ENCODE measurements at places on chromosomes 2 and 18.
A peak's percentile ranks its signal among the peaks of the same experiment; 100 is the strongest.

DNA sequence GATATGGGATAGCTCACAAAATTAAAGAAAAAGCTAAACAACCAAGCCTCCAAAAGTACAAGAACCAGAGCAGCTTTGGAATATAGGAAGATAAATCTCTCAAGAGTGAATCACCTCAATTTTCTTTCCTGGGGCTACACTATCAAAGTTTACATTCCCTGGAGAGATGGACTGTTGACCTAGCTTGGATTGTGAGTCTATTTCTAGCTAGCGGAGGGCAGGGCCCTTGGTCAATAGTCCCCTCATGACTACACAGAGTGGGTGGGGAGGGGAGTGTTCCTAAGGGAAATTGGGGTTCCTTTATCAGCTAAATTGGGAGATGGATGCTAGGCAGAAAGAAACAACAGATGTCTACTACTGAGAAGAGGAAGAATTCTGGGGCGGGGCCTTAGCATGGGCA is 29.9 kb upstream of the EIF2AK3 start:
- no peak for DNase-seq

DNA sequence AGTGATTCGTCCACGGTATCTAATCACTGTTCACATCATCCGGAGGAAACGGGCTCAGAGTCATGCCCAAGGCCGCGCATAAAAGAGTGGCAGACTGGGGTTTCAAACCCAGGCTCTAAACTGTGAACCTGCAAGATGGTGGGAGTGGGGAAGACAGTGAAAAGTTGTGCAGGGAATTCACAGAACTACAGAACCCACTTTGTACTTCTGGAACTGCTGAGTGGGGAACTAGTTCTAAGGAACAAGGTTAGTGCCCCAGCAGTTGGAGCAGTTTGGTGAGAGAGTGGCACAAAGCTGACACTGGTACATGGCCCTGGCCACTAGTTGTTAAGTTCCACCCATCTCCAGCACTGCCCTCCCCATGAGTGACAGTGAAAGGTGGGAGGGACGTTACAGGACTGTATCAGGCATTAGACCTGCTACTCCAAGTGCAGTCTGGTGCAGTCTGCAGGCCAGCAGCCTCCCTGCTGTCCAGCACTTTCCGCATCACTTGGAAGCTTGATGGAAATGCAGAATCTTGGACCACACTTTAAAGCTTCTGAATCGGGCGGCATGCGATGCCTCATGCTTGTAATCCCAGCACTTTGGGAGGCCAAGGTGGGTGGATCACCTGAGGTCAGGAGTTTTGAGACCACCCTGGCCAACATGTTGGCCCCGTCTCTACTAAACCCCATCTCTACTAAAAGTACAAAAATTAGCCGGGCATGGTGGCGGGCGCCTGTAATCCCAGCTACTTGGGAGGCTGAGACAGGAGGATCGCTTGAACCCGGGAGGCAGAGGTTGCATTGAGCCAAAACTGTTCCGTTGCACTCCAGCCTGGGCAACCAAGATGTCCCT is 47.3 kb downstream of the C2orf42 start:
- peak; percentile 20 for DNase-seq

DNA sequence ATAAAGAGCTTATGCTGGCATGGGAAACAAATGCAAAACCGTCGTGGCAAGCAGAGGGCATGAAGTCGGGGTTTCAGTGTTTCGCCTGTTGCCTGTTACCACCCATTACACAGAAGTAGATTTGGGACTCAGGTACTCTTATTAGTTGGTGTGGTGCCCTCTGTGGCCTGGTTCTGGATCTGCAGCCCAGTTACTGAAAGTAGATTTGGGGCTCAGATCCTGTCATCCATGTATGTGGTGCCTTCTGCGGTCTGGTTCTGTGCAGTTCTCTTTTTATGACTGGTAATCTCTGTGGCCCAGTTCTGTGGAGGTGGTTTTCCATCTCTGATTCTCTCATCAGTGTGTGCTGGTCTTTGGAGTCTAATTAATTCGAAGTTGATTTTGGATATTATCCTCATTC is 45.2 kb downstream of the ADNP2 start:
- peak; percentile 6 for DNase-seq

- DNase-seq, result no peak
These were observed 523.3 kb downstream of the CMPK2 start for GRCh38 chr2:6342273-6342920.

- DNase-seq, result no peak
These were observed 45.8 kb upstream of the PDK1 start for GRCh38 chr2:172510088-172510487.

DNA sequence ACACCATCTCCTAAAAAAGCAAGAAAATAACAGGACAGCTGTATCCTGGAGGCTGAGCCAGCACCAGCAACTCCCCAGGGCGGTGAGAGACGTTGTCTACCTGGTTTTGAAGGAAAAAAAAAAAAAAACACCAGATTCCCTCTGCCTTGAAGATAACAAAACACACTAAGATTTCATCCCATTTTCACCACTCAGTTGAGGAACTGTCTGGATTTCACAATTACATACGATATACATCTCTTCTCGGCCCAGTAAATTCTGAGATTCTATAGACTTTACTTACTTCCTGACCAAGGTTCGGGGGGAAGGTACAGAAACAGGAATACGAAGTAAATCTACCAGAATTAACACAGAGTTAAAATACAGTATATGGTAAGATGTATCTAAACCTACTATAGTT is 8.5 kb downstream of the ZNF516 start:
- DNase-seq, result no peak

DNA sequence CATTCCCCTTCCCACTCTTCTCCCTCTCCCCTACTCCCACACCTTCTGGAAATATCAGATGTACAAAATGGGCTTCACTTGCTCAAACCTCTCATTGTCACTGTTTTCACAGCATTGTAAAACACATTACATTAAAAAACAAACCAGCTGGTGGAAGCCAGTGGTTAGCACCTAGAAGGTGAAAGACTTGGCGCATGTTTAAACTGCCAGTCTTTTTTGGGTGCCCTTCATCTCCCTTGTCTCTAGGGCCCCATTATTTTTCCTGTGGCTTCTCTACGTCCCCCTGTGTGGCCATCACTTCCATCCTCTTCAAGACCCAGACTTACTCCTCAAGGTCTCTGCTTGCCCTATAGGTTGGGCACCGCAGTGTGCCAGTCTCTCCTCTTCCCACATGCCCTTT is 34.9 kb downstream of the MGAT5 start:
- DNase-seq, result no peak

GRCh38 chr18:48667276-48668254 is 128.7 kb downstream of the CTIF start:
- no peak for DNase-seq

GRCh38 chr2:224039770-224040440 is 819 bp upstream of the SERPINE2 start:
- no peak for DNase-seq

DNA sequence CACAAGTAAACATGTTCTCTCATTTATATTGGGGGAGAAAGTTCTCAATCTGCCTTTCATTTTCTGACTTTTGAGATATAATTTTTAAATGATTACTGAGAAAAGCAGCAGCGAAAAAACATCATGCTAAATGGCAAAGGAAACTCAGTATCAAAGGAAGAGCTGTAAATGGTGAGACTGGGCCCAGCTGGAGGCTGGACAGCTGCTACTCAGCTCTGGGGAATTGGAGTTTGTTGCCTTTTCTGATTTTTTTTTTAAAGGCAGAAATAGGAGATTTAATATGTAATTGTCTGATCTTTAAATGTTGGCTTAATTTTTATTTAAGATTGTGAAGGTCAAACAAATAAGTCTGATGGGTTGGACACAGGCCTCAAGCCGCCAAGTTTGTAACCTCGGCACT is 137.1 kb upstream of the TACR1 start:
- no peak for DNase-seq

- DNase-seq, result no peak
These were observed 150.6 kb upstream of the MAPRE2 start for GRCh38 chr18:34890486-34891085.

DNA sequence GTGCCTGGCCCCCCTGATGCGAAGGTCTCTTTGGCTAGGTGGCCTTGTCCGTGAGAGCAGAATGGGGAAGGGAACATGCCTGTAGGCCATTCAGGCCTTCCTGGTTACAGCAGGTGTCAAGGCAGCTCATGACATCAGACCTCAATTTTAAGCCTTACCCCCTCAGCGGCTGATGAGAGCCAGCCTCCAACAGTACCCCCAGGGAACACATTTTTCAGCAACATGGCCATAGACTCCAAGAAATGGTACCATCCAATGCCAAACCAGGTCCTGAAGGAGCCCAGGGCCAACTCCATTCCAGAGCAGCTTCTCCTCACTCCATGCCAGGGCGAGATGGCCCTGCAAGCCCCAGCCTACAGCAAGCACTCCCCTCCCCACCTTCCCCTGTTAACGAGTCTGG is 199.2 kb downstream of the SMAD2 start:
- DNase-seq, result no peak

- no peak for DNase-seq
These were observed 13.2 kb downstream of the ZNF804A start for GRCh38 chr2:184611361-184612085.

DNA sequence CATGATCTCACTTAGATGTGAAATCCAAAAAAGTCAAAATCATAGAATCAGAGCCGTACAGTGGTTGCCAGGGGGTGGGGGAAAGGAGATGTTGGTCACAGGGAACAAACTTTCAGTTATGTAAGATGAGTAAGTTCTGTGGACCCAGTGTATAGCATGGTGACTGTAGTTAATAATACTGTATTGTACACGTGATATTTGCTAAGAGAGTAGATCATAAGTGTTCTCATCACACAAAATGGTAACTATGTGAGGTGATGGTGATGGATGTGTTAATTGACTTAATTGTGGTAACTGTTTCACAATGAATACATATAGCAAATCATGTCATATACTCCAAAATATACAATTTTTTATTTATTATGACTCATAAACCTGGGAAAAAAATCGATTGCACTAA is 202.1 kb upstream of the SMAD7 start:
- no peak for DNase-seq

DNA sequence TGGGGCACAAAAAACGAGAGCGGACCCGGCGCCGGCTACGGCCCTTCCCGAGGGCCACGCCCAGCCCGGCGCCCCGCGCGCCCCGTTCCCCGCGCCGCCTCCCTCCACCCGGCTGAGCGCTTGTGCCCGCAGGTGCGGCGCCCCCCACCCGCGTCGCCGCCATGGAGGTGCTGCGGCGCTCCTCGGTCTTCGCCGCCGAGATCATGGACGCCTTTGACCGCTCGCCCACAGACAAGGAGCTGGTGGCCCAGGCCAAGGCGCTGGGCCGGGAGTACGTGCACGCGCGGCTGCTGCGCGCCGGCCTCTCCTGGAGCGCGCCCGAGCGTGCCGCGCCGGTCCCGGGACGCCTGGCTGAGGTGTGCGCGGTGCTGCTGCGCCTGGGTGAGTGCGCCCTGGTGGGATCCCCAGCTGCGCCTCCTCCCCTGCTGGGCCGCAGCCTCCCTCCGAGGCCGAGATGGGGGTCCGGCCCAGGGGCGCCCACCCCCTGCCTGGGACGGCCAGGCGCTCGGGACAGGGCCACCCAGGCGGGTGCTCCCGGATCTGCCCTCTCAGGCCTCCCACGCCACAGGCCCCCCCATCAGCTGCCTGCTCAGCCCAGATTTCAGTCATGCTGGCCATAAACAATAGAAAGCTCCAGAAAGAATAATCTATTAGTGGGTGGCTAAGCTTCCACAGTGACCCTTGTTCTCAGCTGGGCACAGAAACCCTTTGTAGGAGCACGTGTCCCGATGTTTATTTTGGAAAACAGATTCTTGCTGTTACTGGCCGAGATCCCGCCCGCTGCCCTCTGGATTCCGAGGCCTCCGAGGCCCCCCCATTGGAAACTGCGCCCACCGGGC is 997 bp downstream of the BOK start:
- no peak for DNase-seq

DNA sequence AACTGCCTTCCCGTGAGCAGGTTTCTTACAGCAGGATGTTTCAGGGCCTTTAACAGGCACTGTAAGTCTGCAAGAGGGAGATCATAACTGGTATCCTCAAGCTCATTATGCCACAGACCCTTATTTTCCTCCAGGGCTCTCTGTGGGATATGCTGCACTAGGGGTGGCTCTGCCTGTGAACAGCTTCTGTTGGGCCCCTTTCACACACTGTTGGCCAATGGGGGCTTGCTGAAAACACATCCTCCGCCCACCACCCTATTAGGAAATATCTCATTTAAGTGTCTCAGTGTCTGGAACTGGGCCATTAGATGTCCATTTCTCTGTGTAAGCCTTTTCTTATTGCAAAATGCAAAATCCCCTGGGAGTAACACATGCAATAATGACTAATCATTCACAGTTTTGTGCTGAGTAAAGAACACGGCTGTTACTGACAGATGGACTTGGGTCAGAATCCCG is 414.3 kb upstream of the HS6ST1 start:
- no peak for DNase-seq

GRCh38 chr2:59530258-59530657 is 1023.2 kb downstream of the BCL11A start:
- no peak for DNase-seq

GRCh38 chr18:24995755-24996154 is 356.2 kb downstream of the ZNF521 start:
- no peak for DNase-seq

DNA sequence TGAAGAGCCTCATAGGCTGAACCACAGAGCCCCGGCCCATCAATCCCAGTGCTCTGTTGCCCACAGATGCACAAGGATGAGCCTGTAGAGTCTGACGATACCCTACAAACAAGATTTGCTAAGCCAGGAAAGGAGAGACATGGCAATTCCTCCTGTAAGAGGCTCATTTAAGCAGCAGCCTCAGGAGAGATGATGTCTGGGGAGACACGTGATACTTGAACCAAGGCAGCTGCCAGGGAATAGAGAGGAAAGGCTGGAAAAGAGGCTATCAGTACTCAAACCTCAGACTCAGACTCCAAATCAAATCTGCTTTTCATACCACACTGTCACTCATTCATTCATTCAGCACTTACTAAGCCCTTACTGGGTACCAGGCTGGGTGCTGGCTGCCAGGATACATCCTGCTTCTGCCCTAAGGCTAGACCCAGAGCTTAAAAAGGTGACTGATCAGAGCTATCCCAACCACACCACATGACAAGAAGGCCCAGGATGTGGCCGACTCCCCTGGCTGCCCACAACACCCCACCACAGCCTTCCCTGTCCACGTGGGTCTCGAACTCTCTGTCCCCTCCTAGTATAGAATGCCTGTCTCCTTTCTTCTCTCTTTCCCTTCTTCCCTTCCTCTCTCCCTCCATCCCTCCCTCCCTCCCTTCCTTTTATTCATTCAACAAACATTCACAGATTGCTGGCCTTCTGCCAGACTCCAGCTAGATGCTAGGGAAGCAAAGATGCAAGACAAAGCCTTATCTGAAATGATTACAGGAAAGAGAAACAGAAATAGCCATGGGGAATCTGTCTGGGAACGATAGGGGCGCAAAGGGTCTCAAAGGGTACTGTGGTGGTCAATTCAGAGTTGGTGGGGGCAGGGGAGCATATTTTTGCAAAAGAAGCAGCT is 23.4 kb upstream of the KCNK3 start:
- no peak for DNase-seq

GRCh38 chr2:118250463-118250862 is 162.2 kb downstream of the INSIG2 start:
- DNase-seq, result no peak
